Ovary (tissue), 10 donors: ENCODE measurements at places on chromosomes 11 and 22. TPM values are rescaled to one million over a fixed set of nuclear protein-coding genes. Genes with fewer than 3 reads are reported as not detected.
A peak's percentile ranks its signal among the peaks of the same experiment; 100 is the strongest.

The MUC5AC gene
- not detected for total RNA-seq

The TSPAN32 gene
- 1.8 TPM for total RNA-seq

The MFRP gene
- 0.11 TPM for total RNA-seq

GRCh38 chr22:20748082-20748481 lies 25.8 kb upstream of the SERPIND1 start:
- H3K4me1 ChIP-seq, result no peaks in the 10 kb centered on the region
- H3K27ac ChIP-seq, result no peak overlapping the region
- no peaks in the 10 kb centered on the region for H3K27me3 ChIP-seq
- no peaks in the 10 kb centered on the region for H3K36me3 ChIP-seq
- no peak for DNase-seq

- no peak overlapping the region for H3K27ac ChIP-seq
- H3K36me3 ChIP-seq, result no peaks in the 10 kb centered on the region
- no peak overlapping the region for H3K4me3 ChIP-seq
- no peak for DNase-seq
- no peaks in the 10 kb centered on the region for H3K27me3 ChIP-seq
Measured at GRCh38 chr11:6298605-6299004, 21.7 kb downstream of the CAVIN3 start.

DNA sequence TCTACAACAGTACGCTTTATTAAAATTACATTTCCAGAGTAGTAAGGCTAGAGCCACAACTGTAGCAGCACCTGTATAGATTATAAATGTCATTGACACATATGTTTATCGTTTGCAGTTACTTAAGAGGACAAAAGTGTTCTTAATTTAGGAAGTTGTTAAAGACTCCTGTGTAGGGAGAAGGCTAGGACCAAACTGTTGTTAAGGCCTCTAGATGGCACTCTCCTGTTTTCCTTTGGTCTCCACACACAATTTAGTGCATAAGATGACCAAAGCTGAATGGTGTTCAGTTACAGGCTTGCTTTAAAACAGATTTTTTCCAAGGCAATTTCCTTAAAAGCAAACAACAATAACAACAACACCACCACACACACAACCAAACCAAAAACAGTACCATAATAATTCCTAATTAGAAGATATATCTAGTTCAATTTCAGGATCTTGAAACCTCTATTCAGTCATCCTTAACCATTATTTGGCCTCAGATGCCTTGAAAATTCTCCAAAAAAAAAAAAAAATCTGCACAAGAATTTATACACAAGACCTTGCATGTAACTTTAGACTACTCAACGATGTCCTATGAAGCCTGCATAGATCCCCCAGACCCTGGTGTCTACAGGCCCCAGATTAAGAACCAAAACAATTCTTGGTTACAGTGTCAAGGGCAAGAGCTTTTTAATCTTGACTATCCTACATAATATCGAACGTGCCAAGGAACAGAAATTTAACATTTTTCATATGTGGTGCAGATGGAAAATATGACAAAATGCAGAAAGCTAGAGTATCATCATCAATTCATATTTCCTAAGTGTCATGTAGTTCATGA lies 42.6 kb upstream of the APOA1 start:
- no peaks in the 10 kb centered on the region for H3K36me3 ChIP-seq
- H3K4me3 ChIP-seq, result no peak overlapping the region
- no peaks in the 10 kb centered on the region for H3K27me3 ChIP-seq
- no peak overlapping the region for H3K27ac ChIP-seq
- no peaks in the 10 kb centered on the region for H3K4me1 ChIP-seq

- H3K4me1 ChIP-seq, result peaks cover 25% of the 10 kb centered on the region
- no peak overlapping the region for H3K4me3 ChIP-seq
- no peaks in the 10 kb centered on the region for H3K36me3 ChIP-seq
- peak overlapping the region; percentile 39 for H3K27ac ChIP-seq
- H3K27me3 ChIP-seq, result no peaks in the 10 kb centered on the region
Measured at GRCh38 chr11:10387206-10388083, 67.6 kb upstream of the AMPD3 start.

DNA sequence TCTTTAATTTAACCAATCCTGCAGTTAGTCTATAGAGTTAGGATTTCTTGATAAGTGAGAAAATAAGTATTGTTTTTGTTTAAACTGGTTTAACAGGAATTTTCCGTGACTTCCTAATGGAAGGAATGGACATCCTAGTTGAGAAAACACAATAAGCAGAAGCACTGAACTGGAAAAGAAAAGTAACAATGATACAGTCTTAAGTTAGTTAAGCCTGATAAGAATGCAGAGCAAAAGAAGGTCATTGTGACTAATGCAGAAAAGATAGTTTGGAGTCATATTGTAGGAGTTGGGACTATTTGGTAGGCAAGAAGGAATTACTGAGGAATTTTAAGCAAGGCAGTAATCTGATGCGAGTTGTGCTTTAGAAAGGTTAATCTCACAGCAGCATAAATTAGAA lies 11.7 kb downstream of the RNF141 start:
- no peaks in the 10 kb centered on the region for H3K27me3 ChIP-seq
- no peak for DNase-seq
- no peaks in the 10 kb centered on the region for H3K4me1 ChIP-seq

DNA sequence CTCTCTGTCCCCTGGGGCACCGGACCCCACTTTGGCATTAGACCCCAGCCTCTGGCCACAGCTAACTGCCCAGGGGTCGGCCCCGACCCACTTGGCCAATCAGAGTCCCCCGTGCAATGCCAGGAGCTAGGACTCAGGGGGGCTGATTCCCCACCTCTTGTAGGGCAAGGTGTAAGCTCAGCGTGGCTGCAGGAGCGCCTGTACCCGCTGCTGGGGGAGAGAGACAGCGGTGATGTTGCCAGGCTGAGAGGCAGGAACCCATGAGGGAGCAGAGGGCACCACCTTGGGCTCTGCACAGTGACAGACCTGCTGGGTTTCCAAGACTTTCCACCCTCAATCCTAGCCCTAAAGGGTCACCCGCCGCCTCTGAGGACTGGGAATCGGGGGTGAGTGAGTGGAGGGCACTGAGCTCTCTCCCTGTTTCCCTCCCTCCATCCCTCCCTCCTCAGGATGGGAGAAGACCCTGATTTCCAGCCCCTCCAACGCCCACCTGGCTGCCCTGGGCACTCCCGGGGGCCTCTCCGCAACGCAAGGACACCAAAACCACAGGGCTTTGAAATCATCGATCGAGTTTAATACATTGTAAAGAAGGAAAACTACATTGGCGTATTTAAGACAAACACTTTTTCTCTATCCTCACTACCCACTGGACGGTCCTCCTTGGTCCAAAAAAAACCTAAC lies 128.4 kb downstream of the ARHGAP8 start:
- no peaks in the 10 kb centered on the region for H3K36me3 ChIP-seq

GRCh38 chr11:121437686-121438078 lies 14.4 kb upstream of the SORL1 start:
- H3K4me3 ChIP-seq, result no peak overlapping the region
- DNase-seq, result no peak
- no peaks in the 10 kb centered on the region for H3K27me3 ChIP-seq
- H3K36me3 ChIP-seq, result no peaks in the 10 kb centered on the region

DNA sequence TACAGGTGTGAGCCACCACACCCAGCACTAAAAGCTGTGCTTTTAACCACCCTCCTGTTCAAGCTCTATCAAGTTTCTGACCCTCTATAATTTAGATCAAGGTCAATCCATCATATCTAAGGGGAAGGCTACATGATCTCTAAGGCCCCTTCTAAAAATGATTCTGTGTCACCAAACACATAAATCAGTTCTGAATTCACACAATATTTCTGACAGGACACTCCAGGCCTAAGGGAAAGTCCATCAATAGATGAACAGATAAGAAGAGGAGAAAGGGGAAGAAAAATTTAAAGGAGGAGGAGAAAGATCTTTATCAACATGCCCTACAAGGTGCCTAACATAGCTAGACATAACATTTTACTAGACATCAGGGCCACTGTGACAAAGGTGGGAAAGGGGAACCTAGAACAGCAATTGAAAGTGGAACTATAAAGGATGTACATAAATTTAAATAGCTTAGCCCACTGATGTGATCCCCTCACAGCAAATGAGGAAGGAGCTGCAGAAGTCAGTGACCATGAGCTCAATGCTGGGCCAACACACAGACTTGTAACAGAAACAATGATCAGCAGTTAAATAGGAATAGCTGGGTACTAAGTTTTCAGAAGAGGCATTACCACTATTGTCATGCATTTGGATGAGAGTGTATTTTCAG lies 4.7 kb downstream of the PRCP start:
- H3K36me3 ChIP-seq, result no peaks in the 10 kb centered on the region
- H3K27ac ChIP-seq, result no peak overlapping the region
- no peaks in the 10 kb centered on the region for H3K27me3 ChIP-seq
- H3K4me1 ChIP-seq, result no peaks in the 10 kb centered on the region
- no peak overlapping the region for H3K4me3 ChIP-seq

DNA sequence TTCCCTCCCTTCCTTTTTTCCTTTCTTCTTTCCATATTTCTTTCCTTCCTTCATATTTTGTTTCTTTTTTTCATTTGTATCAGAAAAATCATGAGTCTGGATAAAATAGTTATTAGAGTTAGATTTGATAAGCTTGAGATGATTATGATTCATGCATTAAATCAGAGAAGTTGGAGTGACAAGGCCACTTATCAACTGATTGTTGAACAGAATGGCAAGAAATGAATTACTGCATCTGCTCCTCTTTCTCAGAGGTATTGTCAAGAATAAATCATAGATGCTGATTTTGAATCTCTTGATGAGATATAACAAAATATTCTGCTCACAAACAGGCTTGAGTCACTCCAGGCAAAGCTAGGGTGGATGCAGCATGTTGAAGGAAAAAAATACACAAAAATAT lies 54.6 kb upstream of the ANO5 start:
- H3K27ac ChIP-seq, result no peak overlapping the region
- no peak for DNase-seq
- H3K4me3 ChIP-seq, result no peak overlapping the region
- no peaks in the 10 kb centered on the region for H3K4me1 ChIP-seq
- H3K27me3 ChIP-seq, result no peaks in the 10 kb centered on the region
- H3K36me3 ChIP-seq, result no peaks in the 10 kb centered on the region

DNA sequence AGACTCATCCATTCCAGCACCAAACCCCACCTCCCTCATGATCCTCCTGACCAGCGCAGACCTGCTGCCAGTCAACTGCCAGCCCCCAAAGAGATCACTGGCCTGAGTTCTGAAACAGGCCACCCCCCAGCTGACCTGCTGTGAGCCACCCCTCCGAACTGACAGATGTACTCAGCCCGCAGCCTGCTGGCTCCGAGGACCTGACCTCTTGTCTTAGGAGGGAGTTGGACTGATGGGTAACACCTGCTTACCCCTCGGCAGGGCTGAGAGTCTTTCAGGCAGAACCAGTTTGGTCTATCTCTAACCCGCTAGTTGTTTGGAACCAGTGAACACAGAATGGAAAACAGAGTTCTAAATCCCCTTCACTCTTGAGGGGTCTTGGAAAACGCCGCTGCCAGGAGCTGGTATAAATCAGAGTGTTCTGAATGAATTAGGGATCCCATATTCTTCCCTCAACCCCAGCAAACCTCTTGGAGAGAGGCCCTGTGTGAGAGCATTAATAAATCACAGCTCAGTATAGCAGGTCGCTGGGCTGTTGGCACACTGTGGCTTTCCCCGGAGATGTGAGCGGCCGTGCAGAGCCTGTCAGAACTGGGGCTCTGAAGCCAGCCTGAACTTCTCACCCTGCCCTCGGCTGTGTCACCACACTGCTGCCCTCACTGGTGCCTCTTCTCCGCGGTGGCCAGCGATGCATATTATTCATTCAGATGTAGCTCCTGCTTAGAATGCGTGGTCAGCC lies 165.1 kb upstream of the NCAM1 start:
- H3K27me3 ChIP-seq, result no peaks in the 10 kb centered on the region
- no peak overlapping the region for H3K27ac ChIP-seq
- H3K4me1 ChIP-seq, result peaks cover 4% of the 10 kb centered on the region
- H3K36me3 ChIP-seq, result no peaks in the 10 kb centered on the region
- DNase-seq, result no peak

- H3K4me3 ChIP-seq, result no peak overlapping the region
- H3K27ac ChIP-seq, result no peak overlapping the region
- no peaks in the 10 kb centered on the region for H3K4me1 ChIP-seq
- H3K27me3 ChIP-seq, result no peaks in the 10 kb centered on the region
- no peak for DNase-seq
Measured at GRCh38 chr11:132072044-132072857, 701.8 kb downstream of the NTM start.

GRCh38 chr11:25396847-25397246 lies 900.0 kb downstream of the LUZP2 start:
- H3K27me3 ChIP-seq, result no peaks in the 10 kb centered on the region
- no peaks in the 10 kb centered on the region for H3K36me3 ChIP-seq
- no peaks in the 10 kb centered on the region for H3K4me1 ChIP-seq
- no peak overlapping the region for H3K27ac ChIP-seq

DNA sequence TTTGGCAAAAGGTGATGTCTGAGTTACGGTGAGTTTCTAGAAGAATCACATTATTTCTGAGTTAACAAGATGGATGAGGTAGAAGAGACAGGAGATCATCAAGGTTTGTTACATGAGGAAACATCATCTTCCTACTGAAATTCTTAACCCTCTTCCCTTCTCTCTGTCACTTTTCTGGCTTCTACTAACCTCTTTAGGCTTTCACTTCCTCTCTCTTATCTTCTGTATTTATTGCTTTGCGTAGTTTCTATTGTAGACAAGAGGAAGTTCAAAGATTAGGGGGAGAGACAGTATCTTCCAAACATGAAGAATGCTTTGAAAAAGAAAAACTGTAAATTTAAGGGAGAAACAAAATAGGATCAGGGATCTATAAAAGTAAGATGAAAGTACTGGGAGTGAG lies 75.4 kb downstream of the TRPC6 start:
- no peak for DNase-seq
- no peak overlapping the region for H3K27ac ChIP-seq
- no peaks in the 10 kb centered on the region for H3K27me3 ChIP-seq
- no peak overlapping the region for H3K4me3 ChIP-seq
- H3K36me3 ChIP-seq, result no peaks in the 10 kb centered on the region

DNA sequence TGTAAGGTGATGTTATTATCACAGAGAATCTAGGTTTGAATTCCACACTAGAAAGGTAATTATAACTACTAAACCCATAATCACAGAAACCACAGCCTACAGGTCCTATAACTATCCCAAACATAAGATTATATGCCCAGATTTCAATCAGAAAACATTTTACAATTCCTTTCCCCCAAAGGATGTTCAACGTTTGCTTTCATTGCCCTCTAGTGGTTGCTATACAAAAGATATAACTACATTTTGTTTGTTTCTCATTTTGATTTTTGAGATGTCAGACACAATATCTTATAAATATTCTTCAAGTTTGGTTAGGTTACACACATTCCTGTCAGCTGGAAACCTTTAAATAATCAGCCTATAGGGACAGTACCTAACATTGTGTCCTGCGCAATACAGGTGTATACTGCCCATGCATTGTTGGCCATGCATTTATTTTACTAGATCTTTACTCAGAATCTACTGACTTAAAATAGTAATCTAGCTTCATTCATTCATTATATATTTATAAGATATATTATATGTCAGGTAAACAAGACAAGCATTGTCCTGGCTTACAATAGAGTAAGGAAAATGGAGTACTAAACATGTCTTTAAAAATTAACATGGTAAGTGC lies 530.5 kb upstream of the CCDC90B start:
- H3K27ac ChIP-seq, result no peak overlapping the region
- H3K36me3 ChIP-seq, result no peaks in the 10 kb centered on the region
- H3K27me3 ChIP-seq, result no peaks in the 10 kb centered on the region
